ENCODE measurements at places on chromosomes 6 and 20.

DNA sequence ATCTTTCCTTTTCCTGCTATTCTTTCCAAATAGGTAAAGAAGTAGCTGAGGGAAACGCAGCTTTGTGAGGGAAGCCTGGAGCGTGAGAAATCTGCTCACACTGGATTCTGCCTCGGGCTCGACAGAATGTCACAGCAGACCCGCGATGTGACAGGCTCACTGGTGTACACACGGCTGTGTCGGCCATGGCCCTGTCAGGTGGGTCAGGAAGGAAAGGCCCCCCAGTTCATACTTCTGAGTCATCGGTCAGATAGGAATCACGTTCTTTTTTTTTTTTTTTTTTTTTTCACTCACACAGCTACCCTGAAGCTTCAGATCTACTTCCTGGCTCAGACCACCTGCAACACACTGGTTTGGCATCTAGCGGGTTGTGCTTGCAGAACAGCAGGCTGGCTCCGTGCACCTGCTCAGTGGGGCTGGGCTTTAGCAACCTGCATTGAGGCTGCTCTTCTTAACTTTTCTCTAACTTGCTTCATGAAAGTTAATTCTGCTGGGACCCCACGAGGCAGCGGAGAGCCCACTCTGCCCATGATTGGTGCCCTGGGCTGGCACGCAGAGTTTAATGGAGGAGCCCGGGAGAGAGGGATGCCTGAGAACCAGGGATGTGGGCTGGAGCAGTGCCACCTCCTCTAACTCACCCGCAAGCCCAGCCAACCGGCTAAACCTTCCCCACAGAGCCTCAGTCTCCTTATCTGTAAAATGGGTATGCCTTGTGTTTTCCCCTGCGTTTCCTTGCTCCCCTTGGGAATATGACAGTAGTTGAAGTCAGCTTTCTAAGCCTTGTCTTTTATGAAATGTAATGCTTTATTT lies 61.5 kb upstream of the FNDC1 start:
- DNase-seq: no peak

GRCh38 chr6:48563433-48563832 lies 452.4 kb upstream of the PTCHD4 start:
- DNase-seq: no peak

DNA sequence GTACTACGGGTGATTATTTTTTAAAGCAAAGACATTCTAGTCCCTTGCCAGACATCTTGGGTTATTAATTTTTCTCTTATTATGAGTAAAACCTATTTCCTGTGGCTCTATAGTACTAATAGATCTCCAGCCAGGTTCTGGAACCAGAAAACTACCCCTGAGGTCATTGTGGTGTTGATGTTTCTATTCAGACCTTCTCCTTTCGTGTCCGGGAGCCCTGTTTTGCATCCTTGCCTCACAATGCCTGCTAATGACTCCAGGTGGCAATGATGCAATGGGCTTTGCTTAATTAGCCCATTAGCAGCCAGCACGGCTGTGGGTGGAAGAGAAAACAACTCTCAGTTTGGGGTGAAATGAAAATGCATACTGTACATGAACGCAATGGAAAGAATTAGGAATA lies 62.9 kb upstream of the ARG1 start:
- DNase-seq: no peak

GRCh38 chr6:129492260-129492659 lies 217.7 kb downstream of the ARHGAP18 start:
- peak; percentile 35 for DNase-seq

- no peak for DNase-seq
Observed at GRCh38 chr6:105273589-105273988, 93.8 kb upstream of the POPDC3 start.

GRCh38 chr20:3839328-3839727 lies 7.3 kb upstream of the MAVS start:
- no peak for DNase-seq

- peak; percentile 39 for DNase-seq
Observed at GRCh38 chr6:1604158-1605003, 5.3 kb upstream of the FOXC1 start.

DNA sequence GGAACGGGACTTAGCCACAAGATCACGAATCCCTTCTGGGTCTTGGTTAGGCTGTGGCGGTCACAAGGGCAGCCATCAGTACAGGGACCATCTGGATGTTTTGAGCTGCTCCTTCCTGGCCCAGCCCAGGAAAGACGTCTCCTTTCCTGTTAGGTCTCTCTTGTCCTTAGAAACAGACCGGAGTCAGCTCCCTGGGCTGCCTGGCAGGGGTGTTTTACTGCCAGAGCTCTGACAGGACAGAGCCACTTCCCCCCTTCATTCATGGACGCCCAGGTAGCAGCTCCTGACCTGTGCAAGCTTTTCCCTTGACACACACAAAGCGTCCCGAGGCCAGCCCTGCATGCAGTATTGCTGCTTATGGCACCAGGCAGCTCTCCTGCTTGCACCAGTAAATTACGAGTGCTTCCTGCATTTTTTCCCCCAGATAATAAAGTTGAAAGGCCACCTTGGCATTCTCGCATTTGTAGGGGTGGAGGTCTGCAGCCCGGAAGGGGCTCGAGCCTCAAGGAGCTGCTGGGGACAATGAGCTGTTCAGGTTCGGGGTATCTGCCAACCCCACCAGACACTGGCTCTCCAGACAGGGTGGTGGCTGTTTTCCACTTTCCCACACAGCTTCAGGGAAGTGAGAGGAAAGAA lies 87.4 kb downstream of the NOL4L start:
- DNase-seq: no peak

- no peak for DNase-seq
Observed at GRCh38 chr20:32780749-32781655, 18.8 kb downstream of the DNMT3B start.

DNA sequence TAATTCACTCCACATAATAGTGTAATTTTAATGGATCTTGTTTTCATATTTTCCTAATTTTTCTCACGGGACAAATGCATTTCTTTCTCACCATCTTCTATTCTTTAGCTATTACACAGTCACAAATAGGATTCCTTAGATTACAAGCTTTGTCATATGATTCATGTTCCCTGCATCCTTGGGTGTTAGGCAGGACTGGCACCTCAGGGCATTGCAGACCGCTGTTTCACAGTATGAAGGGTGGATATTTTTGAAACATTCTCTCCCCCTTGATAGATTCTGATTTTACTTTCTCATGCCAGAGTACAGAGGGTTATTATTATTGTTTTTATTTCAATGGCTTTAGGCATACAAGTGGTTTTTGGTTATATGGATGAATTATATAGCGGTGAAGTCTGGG lies 602.5 kb downstream of the PHF3 start:
- no peak for DNase-seq

GRCh38 chr6:92582211-92582610 lies 837.1 kb downstream of the EPHA7 start:
- DNase-seq: peak; percentile 1

DNA sequence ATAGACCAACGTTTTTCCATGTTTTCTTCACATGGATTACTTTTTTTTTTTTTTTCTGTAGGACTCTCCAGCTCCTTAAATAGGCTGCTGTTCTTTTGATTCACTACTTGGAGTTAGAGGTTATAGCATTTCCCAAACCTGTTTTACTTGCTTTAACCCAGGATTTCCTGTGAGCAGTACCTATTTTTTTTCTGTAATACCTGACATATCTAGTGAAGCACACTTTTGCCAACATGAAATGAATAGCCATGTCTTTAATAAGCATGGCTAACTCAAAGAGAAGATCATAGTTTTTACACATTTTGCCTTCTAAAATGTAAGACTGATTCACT lies 137.0 kb downstream of the FOXA2 start:
- DNase-seq: no peak

DNA sequence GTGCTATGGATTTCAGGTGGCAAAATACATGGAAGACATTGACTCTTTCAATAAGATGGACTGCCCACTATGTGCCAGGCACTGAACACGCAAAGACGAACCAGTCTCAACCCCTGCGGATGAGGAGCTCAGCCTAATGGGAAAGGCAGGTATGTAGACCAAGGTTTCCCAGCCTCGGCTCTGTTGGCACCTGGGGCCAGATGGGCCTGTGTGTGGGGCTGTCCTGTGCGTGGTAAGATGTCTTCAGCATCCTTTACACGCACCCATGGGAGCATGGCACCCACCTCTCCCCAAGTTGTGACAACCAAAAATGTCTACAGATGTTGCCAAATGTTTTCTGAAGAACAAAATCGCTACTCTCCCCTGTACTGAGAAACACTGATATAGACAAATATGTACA lies 82.6 kb upstream of the FOXQ1 start:
- DNase-seq: no peak

- DNase-seq: no peak
Observed at GRCh38 chr20:9573335-9574151, 59.2 kb downstream of the LAMP5 start.

DNA sequence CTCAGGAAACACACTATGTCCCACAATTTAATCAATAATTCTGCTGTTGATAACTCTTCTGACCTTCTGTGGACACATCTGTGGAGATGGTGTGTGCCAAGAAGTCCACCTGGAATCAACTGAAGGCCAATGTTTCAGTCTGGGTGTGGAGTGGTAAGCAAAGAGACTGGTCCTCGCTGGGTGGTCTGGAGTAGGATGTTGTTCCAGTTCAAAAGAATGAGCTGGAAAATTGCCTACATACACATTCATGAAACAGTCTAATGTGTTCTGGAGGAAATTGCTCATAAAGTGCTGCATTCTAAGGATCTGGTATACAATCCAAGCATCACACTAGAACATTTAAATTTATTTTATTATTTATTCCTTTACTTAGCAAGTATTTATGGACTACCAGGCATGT lies 33.9 kb upstream of the TBX18 start:
- DNase-seq: peak; percentile 70

GRCh38 chr20:46400828-46401477 lies 5.5 kb downstream of the ELMO2 start:
- peak; percentile 75 for DNase-seq
